ENCODE measurements at places on chromosomes 2 and 18. TPM values are rescaled to one million over a fixed set of nuclear protein-coding genes. Genes with fewer than 3 reads are reported as not detected.

LYG2 gene
- not detected for total RNA-seq

PTPN4 gene
- 30.4 TPM for total RNA-seq

IL1R1 gene
- 278 TPM for total RNA-seq

NOL4 gene
- total RNA-seq = not detected

TNFRSF11A gene
- total RNA-seq = under 0.01 TPM

ANKRD62 gene
- not detected for total RNA-seq

ERFE gene
- total RNA-seq = 3.7 TPM

PAX8 gene
- total RNA-seq = 0.86 TPM

GAL3ST2 gene
- total RNA-seq = 0.26 TPM

RND3 gene
- total RNA-seq = 497 TPM
